ENCODE measurements at places on chromosomes 7 and 10.

- no peak for ATAC-seq
These were observed 544.2 kb upstream of the GALNT17 start for GRCh38 chr7:70587739-70588138.

DNA sequence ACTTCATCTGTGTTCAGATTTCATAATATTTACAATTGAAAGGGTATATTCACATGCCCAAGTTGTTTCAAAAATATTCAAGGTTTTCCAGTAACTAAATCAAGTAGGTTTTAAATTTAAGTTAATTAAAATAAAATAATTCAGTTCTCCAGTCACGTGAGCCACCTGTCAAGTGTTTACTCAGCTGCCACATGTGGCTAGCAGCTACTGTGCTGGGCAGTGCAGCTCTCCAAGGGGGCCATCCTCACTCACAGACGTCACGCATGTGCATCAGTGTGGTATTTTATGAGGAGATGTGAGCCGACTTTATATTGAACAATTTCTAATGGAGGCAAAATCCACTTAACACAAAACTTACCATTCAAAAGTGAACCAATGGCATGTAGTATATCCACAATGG, 69.7 kb upstream of the CAMK2B start:
- ATAC-seq: no peak

GRCh38 chr7:78850093-78850740, 603.2 kb downstream of the MAGI2 start:
- ATAC-seq: no peak

GRCh38 chr10:82402906-82403401, 528.0 kb downstream of the NRG3 start:
- no peak for ATAC-seq

DNA sequence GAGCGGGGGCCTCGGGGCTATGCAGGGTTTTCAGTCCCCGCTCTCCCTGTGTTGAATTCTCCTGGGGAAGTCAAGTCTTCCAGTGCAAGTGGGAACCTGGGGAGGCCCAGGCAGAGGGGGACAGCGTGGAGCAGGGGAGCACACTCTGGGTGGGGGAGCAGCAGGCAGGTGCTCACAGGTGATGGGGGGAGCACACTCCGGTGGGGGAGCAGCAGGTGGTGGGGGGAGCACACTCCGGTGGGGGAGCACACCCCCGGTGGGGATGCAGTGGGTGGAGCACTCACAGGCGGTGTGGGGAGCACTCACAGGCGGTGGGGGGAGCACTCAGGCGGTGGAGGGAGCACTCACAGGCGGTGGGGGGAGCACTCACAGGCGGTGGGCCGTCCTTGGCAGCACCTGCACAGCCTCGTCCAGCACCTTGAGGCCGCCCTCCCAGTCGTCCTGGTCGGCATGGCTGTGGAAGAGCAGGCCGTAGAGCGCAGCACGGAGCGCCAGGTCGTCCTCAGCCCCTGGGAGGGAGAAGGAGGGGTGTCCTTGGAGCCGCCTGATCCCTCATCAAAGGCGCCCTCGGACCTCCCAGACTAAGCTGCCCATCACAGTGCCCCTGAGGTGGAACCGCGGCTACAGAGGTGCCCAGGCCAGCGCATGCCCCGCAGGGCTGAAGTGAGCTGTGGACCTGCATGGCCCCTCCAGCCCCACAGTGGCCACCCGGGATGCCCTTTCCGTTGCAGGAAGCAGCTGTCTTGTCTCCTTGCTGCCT, 56.7 kb downstream of the CFAP46 start:
- peak; percentile 14 for ATAC-seq

DNA sequence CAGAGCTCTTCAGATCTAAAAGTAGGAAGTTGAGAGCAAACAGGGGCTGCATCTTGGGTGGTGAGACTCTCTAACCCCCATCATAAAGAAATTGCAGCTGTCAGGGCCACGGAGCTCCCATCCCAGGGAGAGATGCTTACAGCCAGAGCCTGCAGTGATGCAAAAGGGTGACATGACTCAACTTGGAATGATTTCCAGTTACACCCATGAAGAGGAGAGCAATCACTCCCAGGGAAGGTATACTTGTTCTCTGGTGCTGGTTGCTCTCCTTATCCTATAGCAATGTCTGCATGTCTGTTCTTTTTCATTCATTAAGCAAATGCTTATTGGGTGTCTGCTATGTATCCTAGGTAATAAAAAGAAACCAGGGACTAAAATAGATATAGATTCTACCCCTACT, 228.0 kb downstream of the RAB11FIP2 start:
- no peak for ATAC-seq

Data from stimulated activated memory B cell treated with anti-CD40 and anti-IgM and Interleukin-4, amounts not matched to agents 10 μg/mL and 1 μg/mL and 100 μg/mL, for 72 hours (primary cell).